Spinal cord (tissue), 10 donors: ENCODE measurements at places on chromosomes 6 and 20.

GRCh38 chr20:50540620-50541605 lies 30.7 kb downstream of the PTPN1 start:
- DNase-seq: no peak

DNA sequence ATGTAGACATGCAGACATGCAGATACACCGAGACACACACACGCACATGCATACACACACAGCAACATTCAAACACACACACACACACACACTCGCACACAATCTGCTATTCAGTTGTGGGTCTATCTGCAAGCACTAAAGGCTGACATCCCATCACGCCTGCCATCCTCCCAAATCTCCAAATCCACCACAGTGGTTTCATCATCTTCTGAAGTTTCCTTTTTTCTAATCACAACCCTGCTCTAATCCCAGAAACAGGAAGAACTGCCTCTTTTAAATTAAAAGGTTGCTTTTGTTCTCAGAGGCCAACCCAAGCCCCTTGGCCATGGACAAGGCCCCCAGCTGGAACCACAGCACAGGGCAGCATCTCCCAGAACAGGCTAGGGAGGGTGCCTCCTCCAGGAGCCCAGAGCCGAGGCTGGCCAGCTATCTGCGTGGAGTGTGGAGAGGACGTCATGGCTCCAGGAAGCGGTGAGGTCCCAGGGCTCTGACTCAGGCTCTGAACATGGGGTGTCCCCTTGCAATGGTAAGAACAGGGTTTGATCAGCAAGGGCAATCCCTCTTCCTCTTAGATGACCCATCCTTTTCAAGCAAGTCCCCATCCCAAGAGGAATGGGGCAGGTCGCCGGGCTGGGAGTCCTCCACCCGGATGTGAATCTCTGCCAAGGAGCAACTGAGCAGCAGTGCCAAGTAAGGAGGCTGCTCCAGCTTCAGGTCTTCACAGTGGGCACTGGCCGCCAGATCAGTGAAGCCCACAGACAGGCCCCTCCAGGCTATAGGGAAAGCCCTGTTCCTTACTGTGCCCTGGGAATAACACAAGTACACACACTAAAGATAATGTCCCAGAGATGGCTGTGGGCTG lies 14.7 kb downstream of the FOXF2 start:
- DNase-seq: no peak

GRCh38 chr6:116157391-116157790 lies 31.5 kb upstream of the COL10A1 start:
- DNase-seq: no peak

- DNase-seq: no peak
Observed at GRCh38 chr20:61420056-61420455, 168.0 kb downstream of the CDH4 start.

DNA sequence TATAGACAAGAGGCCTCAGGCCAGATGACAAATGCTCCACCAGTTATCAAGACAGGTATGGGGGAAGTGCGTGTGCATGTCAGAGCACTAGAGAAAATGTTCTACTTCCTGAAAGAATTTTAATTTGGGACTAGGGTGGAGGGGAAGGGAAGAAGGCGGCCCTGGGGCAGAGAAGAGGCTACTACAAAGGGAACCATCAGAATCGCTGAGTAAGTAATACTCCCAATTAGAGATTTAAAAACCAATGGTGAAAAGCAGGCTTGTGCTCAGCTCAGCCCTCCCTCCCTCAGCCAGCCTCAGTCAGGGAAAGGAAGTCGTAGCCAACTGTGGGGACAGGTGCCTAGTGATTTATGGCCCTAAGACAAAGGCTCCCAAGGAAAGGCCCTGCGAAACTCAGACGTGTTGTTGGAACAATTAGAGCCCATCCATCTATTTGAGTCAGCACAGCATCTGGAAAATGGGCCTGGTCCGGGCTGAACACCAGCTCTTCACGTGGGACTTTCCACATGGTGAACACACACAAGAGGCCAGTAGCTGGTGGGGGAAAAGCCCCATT lies 15.0 kb upstream of the MAFB start:
- no peak for DNase-seq

DNA sequence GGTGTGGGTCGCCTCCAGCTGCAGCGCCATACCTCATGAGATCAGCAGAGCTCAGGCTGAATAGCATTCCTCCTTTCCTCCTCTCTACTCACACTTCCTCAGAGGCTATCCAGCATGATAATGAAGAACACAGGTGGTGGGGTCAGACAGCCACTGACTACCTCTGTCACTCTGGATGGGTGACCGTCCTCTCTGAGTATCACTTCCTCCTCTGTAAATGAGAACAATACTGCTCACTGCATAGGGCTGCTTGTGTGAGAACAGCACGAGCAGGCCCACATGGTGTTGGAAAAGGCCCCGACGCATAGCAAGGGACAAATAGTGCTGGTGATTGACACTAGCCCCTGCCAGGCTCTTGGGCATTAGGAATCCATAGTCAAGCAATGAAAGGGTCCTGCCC lies 239.1 kb downstream of the PRKN start:
- DNase-seq: no peak
